ENCODE measurements at places on chromosomes 13 and 19.
A peak's percentile ranks its signal among the peaks of the same experiment; 100 is the strongest.

GRCh38 chr19:49906879-49907564 is 10.3 kb upstream of the IL4I1 start:
- no peak for DNase-seq

- DNase-seq = no peak
Observed at GRCh38 chr13:111165241-111166010, 50.3 kb downstream of the ARHGEF7 start.

DNA sequence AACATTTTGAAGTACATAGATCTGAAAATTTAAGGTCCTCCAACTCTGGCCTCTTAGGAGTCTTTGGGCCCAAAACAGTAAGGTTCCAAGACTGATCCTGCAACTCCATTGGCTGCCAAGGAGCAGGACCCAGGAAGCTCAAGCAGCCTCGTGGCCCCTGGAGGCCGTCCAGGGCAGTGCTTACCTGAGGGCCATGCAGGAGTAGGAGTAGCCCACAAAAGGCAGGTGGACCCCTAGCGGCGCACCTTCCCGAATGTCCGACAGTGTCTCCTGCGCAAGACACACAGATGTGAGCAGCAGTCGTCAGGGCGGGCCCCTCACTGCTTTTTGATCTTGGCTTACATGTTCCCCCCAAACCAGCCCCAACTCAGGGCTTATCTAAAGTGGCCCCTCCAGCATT is 5.7 kb upstream of the SIX5 start:
- no peak for DNase-seq

- no peak for DNase-seq
Observed at GRCh38 chr13:109778102-109778542, 8.3 kb downstream of the IRS2 start.

DNA sequence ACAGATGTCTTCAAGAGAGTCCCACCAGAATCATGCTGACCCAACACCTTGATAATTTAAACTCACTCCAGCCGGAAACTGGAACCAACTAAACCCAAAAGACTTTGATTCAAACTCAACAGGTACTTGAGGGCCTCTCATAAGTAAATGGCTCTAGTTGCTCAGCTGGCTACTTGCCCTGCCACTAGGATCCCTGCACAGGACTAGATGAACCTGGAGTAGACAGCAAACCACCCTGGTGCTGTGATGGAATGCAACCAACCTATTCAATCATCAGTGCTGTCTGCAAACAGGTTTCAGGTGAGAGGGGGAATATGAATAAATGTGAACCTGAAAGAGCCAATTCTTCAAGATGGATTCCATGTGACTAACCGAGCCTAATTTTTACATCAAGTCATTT is 216.3 kb downstream of the KATNAL1 start:
- DNase-seq = no peak

DNA sequence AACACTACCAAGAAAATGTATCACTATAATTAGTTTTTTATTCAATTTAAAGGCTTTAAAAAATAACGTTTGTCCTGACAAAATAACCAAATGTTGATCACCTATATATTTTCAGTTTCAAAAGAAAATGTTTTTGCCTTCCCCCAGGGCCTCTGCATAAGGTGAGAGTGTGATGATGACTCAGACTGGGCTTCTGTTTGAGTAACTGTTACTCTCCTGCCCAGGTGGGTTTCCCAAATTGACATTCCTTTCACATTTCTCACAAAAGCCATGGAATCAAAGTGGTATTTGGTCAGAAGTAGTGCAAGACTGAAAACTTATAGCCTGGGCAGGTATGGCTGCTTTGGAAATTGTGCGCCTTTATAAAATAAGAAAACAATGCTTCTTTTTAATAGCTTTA is 180.6 kb downstream of the COG6 start:
- DNase-seq = no peak

DNA sequence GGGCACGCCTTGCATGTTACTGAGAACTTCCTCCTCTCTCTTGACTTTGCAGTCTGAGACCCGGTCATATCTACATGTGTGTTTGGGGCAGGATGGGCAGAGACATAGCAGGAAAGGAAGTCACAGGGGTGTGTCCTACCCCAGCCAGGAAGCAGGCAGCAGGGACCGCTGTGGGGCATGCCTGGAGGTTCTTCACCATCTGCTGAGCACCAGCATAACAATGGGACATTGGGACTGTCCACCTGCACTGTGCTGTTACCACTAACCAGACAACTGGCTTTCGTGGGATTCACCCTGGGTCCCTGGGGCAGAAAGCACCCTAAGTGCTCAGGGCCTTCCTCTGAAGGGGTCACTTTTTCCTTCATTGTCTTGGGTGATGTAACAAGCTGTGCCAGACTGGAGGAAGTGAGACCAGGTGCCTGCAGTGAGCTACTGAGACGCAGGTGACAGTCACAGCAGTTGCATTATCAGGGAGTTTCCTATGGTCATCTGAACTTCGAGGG is 2.6 kb upstream of the HAUS5 start:
- DNase-seq = peak; percentile 55

DNA sequence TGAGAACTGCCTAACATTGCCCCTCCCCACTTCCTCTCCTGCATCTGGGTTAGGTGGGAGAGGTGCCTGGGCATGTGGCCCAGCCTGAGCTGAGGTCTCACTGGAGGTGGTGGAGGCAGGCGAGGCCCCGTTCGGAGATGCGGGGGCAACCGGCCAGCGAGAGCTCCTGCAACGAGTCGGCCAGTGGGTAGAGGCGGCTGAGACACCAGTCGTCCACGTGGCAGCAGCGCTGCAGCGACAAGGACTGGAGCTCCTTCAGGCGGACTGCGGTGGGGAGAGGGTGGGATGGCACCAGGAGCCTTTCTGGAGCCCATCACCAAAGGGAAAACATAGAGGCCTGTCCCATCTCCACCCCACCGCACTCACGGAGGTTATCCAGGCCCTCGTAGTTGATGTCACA is 6.0 kb upstream of the B3GNT8 start:
- no peak for DNase-seq
